ENCODE measurements at places on chromosomes 5 and 9. TPM values are rescaled to one million over a fixed set of nuclear protein-coding genes. Genes with fewer than 3 reads are reported as not detected.

Gene DMRTA1
- total RNA-seq, result 0.66 TPM

Gene NME5
- 2.7 TPM for total RNA-seq

Gene AQP7
- total RNA-seq, result not detected

Gene AK8
- 0.53 TPM for total RNA-seq

Gene CCDC171
- total RNA-seq, result 2.2 TPM

Gene GABRB2
- total RNA-seq, result not detected

Gene TLX3
- not detected for total RNA-seq

Gene IRX2
- 0.69 TPM for total RNA-seq

Gene HTR4
- total RNA-seq, result 0.07 TPM

Gene PDE8B
- total RNA-seq, result 0.46 TPM

Gene PLAC8L1
- total RNA-seq, result 0.52 TPM

Gene OR1J2
- 0.50 TPM for total RNA-seq

Gene STKLD1
- 0.33 TPM for total RNA-seq

Gene BTNL3
- not detected for total RNA-seq

Gene TMEM232
- total RNA-seq, result 0.79 TPM

Gene NUP188
- 70.9 TPM for total RNA-seq

Gene ZFP37
- 3.0 TPM for total RNA-seq

Gene NIM1K
- total RNA-seq, result 3.2 TPM

Gene CCL27
- total RNA-seq, result 0.17 TPM

Gene ITK
- not detected for total RNA-seq

Gene GADD45G
- total RNA-seq, result 0.36 TPM

Gene ARAP3
- total RNA-seq, result 4.8 TPM

Gene RNF130
- 34.7 TPM for total RNA-seq

Gene LHFPL2
- total RNA-seq, result 83.6 TPM

Gene KIAA0825
- 3.8 TPM for total RNA-seq

Gene PRLR
- 0.07 TPM for total RNA-seq

Gene OTULINL
- total RNA-seq, result 1.0 TPM

Gene PFN3
- total RNA-seq, result not detected

Gene KCTD16
- 8.4 TPM for total RNA-seq

Gene SEMA4D
- 0.78 TPM for total RNA-seq

Gene NR5A1
- total RNA-seq, result not detected

Gene BAAT
- total RNA-seq, result 0.07 TPM

Gene SPTLC1
- total RNA-seq, result 85.7 TPM

Gene BTNL8
- not detected for total RNA-seq

Gene CNTLN
- total RNA-seq, result 10.0 TPM

Gene MAMDC2
- total RNA-seq, result 4.7 TPM

Gene CCL21
- total RNA-seq, result not detected

Gene PCDHB6
- total RNA-seq, result 0.20 TPM

Gene OBP2B
- not detected for total RNA-seq

Gene ENTREP1
- total RNA-seq, result 0.33 TPM

Gene DNM1
- total RNA-seq, result 1.9 TPM

Gene ARL10
- 30.0 TPM for total RNA-seq

Measured in smooth muscle cell of the pulmonary artery (primary cell).